ENCODE measurements at places on chromosomes 16 and 17.

- no peak for DNase-seq
These were observed 587 bp downstream of the MMP2 start for GRCh38 chr16:55479430-55480140.

DNA sequence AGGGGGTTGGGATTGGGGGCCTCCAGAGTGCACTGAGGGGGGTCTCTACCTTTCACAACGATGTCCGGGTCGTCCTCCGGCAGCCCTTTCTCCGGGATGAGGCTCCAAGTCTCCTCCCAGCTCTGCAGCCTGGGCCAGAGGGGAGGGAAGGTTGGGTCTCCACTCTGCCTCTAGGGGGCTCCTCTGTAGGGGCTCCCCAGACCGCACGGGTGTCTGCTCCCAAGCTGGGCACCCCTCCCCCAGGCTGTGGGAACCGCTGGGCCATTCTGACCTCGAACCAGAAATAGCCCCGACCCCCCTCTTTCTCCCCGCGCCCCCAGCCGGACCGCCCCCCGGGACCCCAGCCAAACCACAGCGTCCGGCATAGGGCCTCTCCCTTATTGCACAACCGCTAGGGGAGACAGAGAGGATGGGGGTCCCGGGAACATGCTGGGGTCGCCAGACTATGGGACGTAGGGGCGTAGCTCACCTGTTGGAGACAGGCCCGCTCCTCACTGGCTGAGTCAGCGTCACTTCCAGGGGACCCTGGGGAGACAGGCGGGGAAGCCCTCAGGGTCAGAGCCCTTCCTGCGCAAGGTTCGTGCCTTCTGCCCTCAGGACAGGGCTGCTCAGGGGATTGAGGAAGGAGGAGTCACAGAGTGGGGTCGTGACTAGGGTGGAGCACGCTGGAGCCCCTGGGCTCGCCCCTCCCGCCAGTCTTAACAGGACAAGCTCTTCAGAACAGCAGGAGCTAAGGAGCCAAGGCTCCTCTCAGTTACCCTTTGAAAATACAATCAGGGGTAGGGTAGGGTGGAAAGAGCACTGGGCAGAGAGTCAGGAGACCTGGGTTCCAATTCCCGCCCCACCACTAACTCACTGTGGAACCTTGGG, 2.7 kb downstream of the PLEKHH3 start:
- no peak for DNase-seq

GRCh38 chr16:82695806-82696205, 69.0 kb downstream of the CDH13 start:
- DNase-seq, result no peak

DNA sequence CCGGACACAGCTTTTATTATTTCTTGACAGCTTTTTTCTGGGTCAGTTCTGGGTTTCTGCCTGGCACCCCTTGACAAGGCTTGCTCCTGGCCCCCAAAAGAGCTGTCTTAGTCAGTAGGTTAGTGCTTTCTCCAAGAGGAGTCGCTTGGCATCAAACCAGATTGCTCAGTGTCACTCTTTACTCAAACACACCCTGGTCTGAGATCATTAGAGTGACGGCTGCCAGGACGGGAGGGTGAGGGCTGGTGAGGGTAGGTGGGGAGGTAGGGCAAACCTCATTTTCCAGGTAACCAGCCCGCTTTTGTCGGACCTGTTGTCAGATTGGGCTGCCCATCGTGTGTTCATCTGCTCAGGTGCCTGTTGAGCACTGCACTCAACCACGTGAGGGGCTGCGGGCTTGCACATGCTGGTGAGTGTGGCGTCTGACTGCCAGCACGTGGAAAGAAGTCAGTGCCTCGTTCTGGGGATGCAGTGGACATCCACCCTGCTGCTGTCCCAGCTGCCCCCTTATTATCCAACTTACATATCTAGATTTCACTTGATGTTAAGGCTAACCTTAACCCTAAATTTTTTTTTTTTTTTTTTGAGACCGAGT, 12.4 kb downstream of the TMEM94 start:
- DNase-seq, result no peak

- no peak for DNase-seq
These were observed 662 bp upstream of the TUBB3 start for GRCh38 chr16:89922477-89922883.

- DNase-seq, result no peak
These were observed 5.4 kb downstream of the RECQL5 start for GRCh38 chr17:75661531-75661930.

DNA sequence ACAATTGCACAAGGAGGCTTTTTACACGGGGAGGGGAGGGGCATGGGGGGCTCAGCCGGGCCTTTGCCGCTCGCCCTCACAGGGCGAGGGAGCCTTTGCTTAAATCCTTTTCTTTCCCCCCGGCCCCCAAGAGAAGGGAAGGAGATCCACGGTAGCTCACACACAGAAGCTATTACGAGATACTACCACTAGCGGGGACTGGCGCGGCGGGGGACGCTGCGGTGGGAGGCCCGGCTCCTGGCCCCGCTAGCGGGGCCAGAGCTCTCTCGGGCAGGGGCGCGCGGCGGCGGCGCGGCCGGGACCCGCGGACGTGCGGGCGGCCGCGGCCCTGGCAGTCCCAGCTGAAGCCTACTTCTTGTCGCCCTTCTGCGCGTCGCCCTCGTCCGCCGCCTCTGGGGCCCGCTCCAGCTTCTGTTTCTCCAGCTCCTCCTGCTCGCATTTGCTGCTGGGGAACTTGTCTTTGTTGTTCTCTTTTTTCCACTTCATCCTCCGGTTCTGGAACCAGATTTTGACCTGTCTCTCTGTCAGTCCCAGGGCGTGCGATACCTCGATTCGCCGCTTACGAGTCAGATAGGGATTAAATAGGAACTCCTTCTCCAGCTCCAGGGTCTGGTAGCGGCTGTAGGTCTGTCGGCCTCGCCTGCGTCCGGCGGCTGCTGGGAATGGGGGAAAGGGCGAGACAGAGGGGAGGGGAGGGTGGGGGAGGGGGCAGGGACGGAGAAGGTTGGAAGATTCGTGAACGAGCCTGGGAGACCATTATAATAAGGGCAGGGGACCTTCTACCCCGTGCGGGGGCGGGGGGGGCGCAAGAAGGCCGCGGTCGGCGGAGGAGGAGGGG, 2.0 kb downstream of the HOXB8 start:
- DNase-seq, result no peak

GRCh38 chr17:6092903-6093468, 22.8 kb downstream of the WSCD1 start:
- DNase-seq, result no peak

GRCh38 chr16:24887472-24887871, 41.7 kb downstream of the SLC5A11 start:
- no peak for DNase-seq

- DNase-seq, result no peak
These were observed 65.3 kb downstream of the SLC39A11 start for GRCh38 chr17:73027130-73027741.

GRCh38 chr17:65394811-65395472, 166.5 kb downstream of the AXIN2 start:
- DNase-seq, result no peak

- no peak for DNase-seq
These were observed 3.2 kb downstream of the PAM16 start for GRCh38 chr16:4347765-4348509.

DNA sequence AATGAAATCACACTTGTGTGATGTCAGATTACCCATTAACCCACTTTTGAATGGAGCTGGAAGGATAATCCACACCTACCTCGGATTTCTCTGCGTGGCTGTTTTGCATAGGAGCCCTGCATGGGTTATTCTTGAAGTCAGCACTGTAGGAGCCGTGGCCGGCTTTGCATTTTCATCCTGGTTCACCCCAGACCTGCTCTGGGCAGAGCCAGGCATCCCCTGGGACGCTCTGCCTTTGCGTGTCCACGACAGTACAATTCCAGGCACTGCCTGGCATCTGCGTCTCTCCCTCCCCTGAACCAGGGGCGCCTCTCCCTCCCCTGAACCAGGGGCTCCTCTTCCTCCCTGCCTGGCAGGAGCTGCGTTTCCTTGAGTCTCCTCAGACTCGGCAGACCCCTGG, 29.7 kb upstream of the ZNF750 start:
- no peak for DNase-seq

- DNase-seq, result no peak
These were observed 9.1 kb downstream of the TSPOAP1 start for GRCh38 chr17:58319173-58320162.

DNA sequence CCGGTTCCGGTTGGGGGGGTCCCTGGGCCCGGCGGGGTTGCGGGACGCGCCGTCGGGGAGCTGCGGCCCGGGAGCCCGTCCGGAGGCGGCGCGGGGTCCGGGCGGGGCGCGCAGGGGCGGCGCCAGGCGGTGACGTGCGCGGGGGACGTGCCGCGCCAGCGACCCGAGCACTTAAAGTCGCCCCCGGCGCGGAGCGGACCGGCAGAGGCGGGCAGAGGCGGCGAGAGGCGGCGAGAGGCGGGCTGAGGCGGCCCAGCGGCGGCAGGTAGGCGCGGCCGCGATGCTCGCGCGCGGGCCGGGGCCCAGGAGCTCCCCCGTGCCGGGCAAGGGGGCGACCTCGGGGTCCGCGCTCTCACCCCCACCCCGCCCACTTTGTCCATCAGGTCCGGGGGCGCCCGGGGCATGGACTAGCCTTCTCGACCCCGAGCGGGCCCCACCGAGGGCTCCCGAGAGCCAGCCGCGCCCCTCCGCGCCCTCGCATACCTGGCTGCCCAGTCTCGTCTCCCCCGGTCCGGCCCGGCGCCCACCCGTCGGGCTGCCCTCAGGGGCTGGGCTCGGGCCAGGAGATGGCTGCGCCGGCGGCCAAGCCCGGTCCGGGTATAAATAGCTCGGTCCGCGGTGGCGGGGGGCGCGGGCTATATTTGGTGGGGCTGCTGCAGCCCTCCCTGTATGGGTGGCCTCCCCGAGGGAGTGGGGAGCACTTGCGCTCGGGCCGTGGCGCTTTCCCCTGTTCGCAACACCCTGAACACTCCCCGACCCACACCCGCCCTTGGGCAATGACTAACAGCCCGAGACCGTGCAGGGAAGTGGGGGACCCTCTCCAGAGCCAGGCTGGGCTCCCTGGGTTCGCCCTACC, at the start of gene SLC16A3:
TSS of gene SLC16A3 (plus strand) at position 201 of the 856 bp plus-strand sequence. CDS start 6,967 bp downstream, outside the sequence.
- no peak for DNase-seq

DNA sequence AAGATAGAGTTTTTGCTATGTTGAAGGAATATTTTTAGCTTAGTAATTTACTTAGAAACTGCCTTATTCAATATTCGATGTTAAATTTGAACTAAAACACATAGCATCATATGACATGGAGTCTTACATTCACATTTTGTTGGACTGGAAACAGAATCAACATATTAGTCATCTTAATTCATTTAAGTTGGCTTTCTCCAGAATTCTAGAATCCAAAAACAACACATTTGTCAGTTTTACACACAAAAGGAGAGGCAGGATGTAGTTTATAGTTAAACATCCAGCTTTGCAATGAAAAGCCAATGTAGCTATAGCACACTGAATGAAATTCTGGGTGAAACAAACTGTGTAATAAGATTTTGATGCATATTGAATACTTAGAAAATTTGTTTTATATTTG, 43.3 kb downstream of the WWOX start:
- no peak for DNase-seq

DNA sequence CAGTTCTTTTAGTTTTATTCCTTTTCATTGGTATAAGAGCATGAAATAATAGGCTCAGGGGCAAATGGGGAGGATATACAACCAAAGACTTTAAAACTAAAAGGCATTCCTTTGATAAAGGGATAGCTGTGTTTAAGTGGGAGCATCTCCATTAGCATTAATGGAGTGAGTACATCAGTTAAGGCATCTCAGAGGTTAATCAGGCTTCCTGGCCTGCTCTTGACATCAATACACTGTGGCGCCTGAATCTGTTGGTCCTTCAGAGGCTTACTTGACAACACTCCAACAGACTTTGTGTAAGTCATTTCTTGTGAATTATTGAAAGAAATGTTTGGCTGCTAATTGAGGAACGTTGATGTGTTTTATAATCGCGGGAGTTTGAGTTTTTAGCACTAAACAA, 230.7 kb downstream of the BCAS3 start:
- DNase-seq, result no peak

DNA sequence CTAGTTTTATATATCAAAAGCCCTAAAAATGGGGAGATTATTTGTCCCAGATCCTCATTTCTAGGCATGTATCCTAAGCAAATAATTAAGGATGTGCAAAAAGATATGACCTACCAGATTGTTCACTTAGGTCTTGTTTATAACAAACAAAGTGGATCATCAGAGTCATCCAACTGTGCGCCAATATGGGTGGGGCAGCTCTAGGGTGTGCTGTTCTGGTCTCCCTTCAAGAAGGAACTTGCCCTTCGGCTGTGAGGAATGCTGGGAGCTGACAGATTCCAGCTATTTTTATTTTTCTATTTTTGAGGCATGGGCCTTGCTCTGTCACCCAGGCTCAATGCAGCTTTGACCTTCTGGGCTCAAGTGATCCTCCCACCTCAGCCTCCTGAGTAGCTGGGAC, 13.8 kb downstream of the CHP2 start:
- DNase-seq, result no peak

DNA sequence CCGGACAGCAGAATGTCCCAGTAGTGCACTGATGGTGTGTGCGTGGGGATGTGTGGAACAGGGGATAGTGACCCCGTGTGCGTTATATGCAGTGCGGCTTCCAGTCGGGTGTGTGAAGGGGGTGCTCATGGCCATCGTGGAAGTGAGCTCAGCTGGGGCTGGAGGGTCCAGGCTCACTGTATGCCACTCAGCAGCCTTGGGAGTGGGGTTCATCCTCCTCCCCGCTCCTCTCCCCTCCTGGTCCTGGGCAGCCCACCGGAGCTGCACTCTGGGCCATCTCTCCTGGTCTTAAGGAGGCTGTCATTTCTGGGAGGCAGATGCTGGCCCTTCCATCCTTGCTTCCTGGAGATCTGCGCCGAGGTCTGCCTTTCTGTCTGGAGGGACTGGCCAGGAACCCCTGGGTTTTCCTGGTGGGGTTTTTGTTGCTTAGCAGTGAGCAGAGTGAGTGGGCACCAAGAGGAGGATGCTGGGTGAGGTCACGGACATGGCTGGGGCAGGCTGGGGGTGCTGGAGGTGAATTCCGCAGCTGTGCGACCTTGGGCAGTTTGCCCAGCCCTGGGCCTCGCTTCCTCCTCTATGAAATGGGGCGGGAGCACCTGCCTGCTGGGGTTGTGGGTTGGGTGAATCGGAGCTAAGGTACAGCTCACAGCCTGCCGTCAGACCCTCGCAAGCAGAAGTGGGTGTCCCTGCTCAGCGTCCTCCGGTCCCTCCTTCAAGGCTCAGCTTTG, 164.1 kb downstream of the SEC14L1 start:
- no peak for DNase-seq

Data from NCI-H1417 treated with DMSO at 0.1 percent for 48 hours (cell line).